ENCODE measurements at places on chromosomes 5 and 9.
A peak's percentile ranks its signal among the peaks of the same experiment; 100 is the strongest.

- no peak for DNase-seq
Measured at GRCh38 chr5:83441747-83442146, 29.8 kb upstream of the VCAN start.

- DNase-seq, result peak; percentile 57
Measured at GRCh38 chr5:34533582-34534522, 122.3 kb upstream of the RAI14 start.

DNA sequence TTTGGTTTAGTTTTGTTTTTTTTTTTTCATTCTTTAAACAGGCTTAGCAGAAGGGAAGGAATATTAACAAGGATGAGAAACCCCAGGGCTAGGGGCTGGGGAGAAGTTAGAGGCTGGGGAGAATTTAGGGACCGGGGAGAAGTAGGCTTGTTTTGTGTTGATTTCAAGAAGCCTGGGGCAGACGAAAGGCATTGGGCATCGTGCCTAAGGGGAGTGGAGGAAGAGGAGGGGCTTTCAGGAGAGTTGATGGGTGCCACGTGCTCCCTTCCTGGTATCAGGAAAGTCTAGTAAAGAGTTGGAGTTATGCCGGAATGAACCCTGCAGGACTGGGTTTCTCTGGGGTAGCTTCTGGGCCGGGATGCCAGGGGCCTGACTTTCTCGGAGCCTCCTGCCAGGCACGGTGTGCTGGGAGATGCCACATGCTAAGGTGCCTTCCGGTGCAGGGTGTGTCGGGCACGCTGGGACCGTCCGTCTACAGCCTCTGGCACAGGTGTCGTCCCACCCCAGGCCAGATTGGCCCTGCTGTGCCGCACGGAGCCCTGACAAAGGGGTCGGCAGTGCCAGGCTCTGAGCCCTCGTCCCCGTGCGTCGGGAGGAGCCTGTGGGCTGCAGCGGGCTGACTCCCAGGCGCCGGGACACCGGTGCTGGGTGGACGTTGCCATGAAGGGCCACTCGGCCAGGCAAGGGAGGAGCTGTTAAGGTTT lies 159.9 kb downstream of the OLFM1 start:
- no peak for DNase-seq

DNA sequence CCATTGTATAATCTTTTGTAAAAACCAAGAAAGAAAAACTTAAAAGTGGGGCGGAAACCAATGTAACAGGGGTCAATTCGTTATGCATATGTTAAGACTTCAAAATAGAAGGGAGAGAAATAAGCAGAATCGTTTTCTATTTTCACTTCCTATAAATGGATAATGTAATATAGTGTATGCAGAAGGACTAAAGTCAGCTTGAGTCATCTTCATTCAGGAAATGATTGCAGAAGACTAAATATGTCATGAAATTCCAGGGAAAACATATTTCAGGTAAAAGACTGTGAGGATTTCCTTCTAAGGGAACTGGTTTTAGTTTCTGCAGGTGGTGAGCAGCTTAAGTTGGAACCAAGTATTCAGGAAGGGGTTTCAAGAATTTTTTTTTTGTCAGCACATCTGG lies 753.3 kb downstream of the IRX1 start:
- no peak for DNase-seq

- DNase-seq, result no peak
Measured at GRCh38 chr5:39624890-39625289, 200.1 kb upstream of the DAB2 start.

DNA sequence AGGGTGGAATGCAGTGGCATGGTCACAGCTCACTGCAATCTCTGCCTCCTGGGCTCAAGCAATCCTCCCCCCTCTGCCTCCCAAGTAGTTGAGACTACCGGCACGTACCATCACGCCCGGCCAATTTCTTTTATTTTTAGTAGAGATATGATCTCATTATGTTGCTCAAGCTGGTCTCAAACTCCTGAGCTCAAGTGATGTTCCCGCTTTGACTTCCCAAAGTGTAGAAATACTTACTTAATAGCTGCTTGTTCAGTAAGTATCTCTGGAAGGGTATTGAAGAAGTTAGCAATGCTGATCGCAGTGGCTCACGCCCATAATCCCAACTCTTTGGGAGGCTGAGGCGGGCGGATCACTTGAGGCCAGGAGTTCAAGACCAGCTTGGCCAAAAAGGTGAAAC lies 35.7 kb upstream of the PLIN2 start:
- no peak for DNase-seq

- DNase-seq, result no peak
Measured at GRCh38 chr5:82662340-82662739, 384.2 kb upstream of the RPS23 start.

DNA sequence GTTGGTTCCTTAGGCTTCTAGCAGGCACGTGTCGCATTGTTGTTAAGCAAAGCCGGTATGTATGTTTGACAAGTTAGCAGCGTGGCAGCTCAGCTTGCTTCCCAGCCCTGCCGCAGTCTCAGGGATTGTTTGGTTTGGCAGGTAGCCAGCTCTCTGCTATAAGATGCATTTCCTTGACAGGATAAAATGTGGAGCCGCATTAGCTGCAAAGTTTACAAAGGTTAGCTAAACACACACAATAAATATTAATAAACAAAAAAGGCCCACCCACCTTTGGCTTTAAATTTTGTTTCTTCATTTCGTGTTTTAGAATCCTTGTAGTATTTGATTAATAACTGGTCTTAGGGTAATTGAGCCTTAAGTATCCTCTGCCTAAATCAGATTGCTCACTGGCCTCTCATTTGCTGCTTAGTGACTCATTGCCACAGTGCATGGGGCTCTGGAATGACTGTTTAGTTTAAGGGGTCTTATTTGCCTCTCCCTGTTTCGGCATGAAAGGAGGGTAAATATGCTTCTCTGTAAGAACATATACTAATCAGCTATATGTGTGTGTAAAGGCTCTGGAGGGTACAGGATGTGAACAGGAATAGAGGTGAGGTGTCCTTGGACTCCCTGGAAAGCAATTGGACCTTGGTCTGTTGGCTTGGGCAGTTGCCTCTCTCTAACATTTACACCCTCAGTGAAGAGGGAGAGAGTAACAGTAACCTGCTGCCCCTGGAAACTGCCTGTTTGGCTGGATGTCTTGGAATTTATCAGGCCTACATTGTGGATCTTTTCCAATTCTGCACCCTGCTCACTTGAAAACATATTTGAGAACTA lies 122.0 kb downstream of the GDNF start:
- DNase-seq, result no peak

All from activated CD4-positive, alpha-beta T cell treated with anti-CD3 and anti-CD28 coated beads, Interleukin-2, Interleukin-4, amounts not matched to agents 100 ng/mL and 50 ng/mL, durations not matched to agents 16 hours and 8 hours (primary cell).